CD4-positive, alpha-beta T cell treated with Interleukin-17A for 4 hours (primary cell): ENCODE measurements at places on chromosomes 3 and 15.

GRCh38 chr3:59998058-59998457 lies 948.2 kb upstream of the CFAP20DC start:
- DNase-seq, result no peak

GRCh38 chr3:123397921-123398785 lies 50.7 kb downstream of the ADCY5 start:
- DNase-seq, result no peak

DNA sequence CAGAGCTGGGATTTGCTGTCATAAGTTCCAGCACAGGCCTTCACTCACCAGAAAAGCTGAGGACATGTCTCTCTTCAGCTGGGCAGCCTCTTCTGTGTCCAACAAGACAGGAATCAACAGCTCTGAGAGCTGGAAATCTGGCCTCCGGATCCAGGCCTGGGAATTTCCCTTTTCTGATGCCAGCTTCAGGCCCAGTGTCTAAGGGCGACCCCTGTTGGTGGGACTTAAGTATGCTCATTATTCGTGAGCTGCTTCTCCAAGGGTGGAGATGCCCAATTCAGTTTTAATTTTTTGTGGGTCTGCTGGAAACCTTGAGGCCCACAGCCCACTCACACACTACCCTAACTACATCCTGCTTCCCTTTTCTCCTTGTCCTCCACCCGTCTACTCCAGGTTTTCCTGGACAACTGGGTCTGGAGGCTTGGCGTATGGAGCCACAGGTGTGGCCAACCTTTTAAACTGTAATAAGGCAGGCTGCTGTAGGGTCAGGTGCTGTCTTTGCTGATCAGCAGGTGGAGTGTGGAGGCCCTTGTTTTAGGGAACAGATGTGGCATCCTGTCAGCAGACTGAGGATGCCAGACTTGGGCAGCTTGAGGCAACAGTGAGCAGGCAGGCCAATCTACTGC lies 2.6 kb upstream of the CEMIP start:
- DNase-seq, result peak; percentile 68

GRCh38 chr3:112531358-112531781 lies 30.4 kb downstream of the ATG3 start:
- DNase-seq, result no peak
